ENCODE measurements at places on chromosomes 7 and 10.
A peak's percentile ranks its signal among the peaks of the same experiment; 100 is the strongest.

GRCh38 chr10:102309916-102310315 is 64.6 kb downstream of the GBF1 start:
- DNase-seq: no peak

- DNase-seq: no peak
These were observed 6.5 kb downstream of the SNX8 start for GRCh38 chr7:2307690-2308107.

GRCh38 chr10:72260239-72260975 is 13.3 kb upstream of the DDIT4 start:
- DNase-seq: peak; percentile 62

GRCh38 chr7:5532536-5533335 is 109.1 kb upstream of the TNRC18 start:
- no peak for DNase-seq

GRCh38 chr7:30531286-30531685 is 26.7 kb upstream of the GGCT start:
- peak; percentile 11 for DNase-seq

DNA sequence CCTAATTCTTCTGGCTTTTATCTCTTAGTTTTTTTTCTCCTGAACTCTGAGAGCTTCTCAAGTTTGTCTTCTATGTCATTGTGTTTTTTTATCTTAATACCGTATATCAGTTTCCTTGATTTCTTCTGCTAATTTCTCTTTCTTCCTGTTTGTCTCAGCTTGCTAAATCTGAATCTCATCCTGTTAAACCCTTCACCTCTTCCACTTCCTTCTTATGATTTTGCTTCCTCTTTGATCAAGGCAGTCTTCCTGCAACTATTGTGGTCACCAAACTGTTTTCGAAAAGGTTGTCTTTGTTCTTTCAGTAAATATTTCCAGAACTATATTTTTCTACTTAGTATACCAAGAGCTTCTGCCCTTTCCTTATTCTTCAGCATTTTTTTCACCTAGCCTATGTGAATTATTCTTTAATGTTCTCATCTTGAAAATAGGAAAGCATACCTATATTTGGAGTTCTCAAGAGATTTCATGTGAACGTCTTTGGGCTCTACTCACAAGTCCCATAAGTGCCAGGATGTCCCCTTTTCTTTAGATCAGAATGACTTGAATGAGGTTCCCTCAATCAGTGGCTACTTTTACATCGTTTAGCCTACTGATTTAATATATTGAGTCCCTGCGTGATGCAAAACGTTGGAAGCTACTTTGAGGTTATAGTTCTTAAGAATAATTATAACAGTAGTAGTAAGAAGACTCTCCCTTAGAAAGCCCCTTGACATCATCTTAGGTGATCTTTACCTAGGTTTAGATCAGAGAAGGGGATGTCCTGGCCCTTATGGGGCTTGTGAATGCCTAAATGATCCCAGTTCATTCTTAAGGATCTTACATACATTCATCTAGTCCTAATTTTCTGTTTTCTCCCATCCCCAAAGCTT is 415.4 kb upstream of the AUTS2 start:
- DNase-seq: no peak

- no peak for DNase-seq
These were observed 569.1 kb downstream of the INHBA start for GRCh38 chr7:41133690-41134299.

DNA sequence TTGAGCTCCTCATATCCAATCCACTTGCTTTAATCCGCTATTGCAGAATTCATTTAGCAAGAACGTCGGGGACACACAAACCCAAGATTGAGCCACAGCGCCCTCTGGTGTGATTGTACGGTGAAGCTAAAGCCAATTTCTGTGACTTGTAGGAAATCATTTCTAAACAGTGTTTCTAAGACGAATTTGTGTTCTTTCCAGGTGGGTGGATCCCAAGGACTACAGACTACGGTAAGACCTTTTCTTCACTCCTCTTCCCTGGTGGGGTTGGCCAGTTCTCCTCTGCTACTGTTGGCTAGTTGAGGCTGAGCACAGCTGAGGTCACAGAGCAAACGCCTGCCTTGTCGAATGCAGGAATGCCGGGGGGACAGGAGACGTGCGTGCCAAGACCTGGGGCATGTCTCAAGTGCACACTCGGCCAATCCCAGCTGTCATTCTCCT is 5.2 kb downstream of the DMBT1 start:
- DNase-seq: peak; percentile 79

- no peak for DNase-seq
These were observed 100.6 kb downstream of the ARHGAP22 start for GRCh38 chr10:48504141-48504885.

GRCh38 chr10:12728494-12728893 is 273.0 kb downstream of the CCDC3 start:
- DNase-seq: peak; percentile 26

Data from IMR-90 (cell line).